ENCODE measurements at places on chromosomes 16 and 17.

DNA sequence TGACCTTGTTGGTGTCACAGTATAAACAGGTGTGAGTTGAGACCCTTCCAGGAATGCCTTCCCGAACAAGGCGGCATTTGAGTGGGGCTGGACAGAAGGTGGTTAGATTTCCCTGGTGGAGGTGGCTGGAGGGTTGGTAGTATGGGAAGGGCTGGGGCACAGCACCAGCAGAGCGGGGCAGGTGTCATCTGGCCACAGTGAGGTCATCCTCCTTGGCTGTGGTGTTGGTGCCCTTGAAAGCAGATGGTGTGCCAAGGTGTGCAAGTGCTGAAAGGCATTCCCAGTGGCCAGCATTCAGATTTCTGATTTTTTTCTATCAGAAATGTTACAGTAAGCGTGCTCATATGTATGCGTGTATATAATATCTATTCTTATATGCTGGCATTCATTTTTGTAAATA is 126.6 kb downstream of the LAT start:
- DNase-seq: no peak

DNA sequence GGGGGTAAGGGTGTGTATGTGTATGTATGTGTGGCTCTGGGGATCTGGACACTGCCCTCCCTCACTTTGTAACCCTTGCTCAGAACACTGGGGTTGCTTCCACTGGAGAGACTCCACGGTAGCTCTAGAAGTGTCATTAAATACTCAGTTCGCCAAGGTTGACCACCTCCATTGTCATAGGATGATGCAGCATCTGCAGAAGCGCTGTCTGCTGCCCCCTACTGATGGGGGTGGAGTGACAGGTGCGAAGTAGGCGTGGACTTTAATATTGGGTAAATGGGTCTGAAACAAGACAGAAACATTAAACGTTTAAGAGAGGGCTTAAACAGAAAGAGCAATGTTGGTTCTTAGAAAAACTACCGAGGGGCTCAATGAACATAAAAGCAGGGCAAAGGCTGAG is 35.5 kb upstream of the STAC2 start:
- DNase-seq: no peak

DNA sequence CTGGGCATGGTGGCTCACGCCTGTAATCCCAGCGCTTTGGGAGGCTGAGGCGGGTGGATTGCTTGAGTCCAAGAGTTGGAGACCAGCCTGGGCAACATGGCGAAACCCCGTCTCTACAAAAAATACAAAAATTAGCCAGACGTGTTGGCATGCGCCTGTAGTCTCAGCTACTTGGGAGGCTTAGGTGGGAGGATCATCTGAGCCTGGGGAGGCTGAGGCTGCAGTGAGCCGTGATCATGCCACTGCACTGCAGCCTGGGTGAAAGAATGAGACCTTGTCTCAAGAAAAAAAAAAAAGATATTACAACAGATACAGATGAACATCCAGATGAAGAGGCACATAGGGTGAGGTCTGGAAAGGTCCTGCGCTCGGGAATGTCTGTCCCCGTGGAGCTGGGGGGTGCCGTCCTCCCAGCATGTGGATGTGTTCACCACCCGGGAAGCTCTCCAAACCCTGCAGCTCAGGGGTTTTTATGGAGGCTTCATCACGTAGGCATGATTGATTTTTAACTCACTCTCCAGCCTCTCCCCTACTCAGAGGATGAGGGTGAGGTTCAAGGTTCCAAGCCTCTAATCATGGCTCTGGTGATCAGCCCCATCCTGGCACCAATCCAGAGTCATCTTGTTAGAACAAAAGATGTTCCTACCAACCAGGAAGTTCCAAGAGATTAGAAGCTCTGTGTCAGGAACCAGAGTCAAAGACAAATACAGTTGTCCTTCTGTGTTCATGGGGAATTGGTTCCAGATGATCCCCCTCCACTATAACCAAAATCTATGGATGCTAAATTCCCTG is 85.0 kb upstream of the DNAJA2 start:
- DNase-seq: no peak

- no peak for DNase-seq
These were observed 30.1 kb upstream of the GAA start for GRCh38 chr17:80071116-80071841.

DNA sequence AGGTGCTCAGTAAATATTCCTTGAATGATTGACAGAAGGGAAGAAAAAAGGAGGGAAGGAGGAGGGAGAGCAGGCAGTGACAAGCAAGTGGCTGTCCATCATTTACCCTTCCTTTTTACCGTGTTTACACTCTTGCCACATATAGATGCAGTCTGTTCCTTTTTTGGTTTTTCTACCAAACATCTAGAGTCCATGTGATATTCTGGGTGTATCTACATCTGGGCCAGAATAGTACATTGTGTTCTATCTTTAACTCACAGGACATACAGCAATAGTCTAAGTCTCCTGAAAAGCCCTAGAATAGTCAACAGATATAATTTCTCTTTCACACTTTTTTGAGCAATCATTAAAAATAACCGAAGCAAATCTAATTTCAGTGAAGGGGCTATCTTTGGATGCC is 33.5 kb downstream of the KCNJ2 start:
- no peak for DNase-seq

- DNase-seq: no peak
These were observed 5.4 kb upstream of the ITGA3 start for GRCh38 chr17:50050431-50051032.

DNA sequence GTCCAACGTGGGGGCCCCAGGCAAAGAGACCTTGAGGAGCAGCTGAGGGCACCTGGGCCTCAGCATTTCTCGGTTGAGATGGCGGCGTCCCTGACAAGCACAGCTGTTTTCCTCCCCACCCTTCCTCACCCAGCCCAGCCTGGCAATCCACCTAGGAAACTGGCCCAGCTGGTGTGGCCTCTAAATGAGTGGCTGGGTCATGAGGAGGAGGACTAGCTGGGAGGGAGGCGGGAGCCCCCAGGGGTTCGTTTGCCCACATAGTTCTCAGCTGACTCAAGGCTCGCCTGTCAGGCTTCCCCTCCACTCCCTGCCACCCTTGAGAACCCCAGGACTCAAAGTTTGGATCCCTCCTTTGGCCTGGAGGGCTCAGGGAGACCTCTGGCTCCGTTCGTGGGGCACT is 5.9 kb downstream of the RNF222 start:
- DNase-seq: no peak
